OCI-LY7 (cell line): ENCODE measurements at places on chromosomes 3 and 15. TPM values are rescaled to one million over a fixed set of nuclear protein-coding genes. Genes with fewer than 3 reads are reported as not detected.
A peak's percentile ranks its signal among the peaks of the same experiment; 100 is the strongest.

GRCh38 chr15:64426845-64427465, 33.4 kb upstream of the ZNF609 start:
- peak; percentile 32 for DNase-seq

- no peak for DNase-seq
Observed at GRCh38 chr3:37668818-37669610, 192.7 kb upstream of the CTDSPL start.

DNA sequence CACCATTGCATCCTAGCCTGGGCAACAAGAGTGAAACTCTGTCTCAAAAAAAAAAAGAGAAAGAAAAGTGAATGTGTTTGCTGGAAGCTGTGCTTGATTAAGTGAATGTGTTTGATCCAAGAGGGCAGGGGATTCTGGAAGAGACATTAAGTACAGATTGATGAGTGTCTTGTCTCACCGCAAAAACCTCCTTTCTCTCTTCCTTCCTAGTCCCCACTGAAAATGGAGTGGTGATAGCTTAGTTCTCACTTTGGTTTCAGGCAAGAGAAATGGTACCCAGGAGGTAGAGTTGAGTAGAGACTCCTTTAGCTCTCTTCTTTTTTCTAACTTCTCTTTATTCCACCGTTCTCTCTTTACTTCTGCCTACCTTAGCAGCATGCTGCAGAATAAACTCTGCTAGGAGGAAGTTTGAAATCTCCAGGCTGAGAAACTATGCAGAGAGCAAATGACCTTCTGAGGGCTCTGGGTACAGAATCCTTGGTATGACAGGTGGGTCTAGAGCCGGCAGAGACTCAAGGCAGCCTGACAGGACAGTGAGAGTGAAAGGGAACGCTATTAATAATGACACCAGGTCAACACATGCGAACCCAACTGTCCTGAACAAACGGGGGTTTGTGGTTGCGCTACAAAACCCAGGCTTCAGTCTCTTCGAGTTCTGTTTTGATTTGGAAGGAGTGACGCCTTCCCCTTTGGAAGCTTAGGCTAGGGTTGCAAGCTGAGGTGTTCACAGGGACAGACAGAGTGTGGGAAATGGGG, 74.9 kb downstream of the SMAD3 start:
- DNase-seq = no peak

DNA sequence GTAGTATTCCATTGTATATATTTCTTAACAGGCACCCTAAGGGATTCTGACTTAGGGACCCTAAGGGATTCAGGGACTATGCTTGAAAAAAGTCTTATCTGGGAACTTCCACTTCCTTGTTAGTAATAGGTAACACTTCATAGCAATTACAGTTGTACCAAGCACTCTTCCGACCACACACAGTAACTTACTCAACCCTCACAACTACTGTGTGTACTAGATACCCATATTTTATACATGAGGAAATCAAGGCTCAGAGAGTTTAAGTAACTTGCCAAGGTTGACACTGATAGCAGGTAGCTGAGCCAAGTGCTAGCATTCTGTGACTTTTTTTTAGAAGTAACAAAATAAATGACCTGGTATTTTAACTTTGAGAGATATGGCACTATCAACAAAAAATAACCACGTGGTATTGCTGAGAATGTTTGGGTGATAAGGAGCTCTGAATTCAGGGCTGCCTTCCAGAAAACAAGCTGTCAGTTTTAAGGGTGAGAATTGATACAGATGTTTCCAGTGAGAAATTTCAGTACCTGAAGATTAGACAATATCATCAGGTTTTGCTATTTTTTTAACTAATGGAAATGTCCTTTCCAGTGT, 210.3 kb upstream of the SUCLG2 start:
- DNase-seq = no peak

- no peak for DNase-seq
Observed at GRCh38 chr15:82715003-82715402, 5.3 kb upstream of the AP3B2 start.

DNA sequence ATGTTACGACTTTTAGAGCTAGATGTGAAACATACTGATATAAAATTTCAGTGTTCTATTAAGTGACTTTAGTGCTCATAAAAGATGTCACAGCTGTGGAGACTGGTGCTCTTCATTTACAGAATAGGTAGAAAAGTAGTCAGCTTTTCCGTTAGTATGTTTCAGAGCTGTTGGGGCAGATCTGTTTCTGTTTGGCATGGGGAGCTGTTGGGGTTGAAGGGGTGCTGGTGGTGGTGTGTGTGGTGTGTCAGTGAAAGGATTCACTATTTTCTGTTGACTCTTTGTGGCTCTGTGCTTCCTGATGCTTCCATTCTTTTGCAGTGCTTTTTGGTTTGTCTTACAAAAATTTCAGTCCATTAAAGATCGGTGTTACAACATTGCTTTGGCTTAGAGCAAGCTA, 3.2 kb downstream of the UBE2E2 start:
- DNase-seq = peak; percentile 18

DNA sequence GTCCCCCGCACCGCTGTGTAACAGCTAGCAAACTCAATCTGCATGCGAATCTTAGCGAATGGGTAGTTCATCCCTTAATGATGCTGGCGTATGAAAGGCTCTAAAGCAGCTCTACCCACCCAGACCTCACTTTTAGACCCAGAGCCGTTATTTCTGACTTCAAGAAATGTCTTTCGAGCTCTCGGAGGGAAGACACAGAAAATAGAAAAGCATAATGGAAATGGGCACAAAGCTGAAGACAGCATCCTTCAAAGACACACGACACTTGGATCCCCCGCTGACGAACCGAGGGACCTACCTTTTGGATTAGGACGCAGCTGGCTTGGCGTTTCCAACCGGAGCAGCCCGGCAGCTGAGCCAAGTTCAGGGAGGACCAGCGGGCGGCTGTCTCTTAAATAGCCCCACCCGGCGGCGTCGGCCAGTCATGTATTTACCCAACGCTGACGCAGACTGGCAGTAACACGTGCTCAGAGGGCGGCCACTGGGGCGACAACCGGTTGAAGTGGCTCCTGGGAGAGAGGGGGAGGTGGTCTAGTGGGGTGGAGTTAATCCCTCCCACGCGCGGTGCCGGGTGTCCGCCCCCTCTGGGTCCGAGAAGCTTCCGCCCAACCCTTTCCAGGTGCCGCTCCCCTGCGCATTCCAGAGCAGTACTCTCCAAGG, 1.5 kb downstream of the CCK start:
- no peak for DNase-seq

DNA sequence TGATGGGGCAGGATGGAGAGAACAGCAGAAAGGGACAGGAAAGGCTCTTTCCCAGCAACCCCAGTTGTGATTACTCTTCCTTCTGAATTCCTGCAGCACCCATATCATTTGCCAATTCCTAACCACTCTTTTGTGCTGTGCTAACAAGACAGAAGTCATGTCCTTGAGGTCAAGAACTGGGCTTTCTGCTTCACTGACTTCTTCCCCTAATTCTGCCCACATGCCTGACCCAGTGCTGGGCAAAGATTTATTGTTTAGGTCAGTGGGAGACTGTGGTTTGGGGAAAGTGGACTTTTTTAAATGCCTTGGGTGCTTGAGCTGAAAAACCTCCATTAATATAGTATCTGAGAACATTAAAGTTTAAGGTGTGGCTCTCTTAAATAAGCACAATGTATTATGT, 4.2 kb upstream of the EFCAB12 start:
- no peak for DNase-seq

- DNase-seq = no peak
Observed at GRCh38 chr3:88986834-88987233, 120.6 kb upstream of the EPHA3 start.

- peak; percentile 47 for DNase-seq
Observed at GRCh38 chr3:67109651-67110204, 111.6 kb downstream of the KBTBD8 start.

- peak; percentile 9 for DNase-seq
Observed at GRCh38 chr15:99476413-99477222, 89.2 kb upstream of the MEF2A start.

GRCh38 chr3:108183181-108183580, 39.0 kb downstream of the IFT57 start:
- no peak for DNase-seq

DNA sequence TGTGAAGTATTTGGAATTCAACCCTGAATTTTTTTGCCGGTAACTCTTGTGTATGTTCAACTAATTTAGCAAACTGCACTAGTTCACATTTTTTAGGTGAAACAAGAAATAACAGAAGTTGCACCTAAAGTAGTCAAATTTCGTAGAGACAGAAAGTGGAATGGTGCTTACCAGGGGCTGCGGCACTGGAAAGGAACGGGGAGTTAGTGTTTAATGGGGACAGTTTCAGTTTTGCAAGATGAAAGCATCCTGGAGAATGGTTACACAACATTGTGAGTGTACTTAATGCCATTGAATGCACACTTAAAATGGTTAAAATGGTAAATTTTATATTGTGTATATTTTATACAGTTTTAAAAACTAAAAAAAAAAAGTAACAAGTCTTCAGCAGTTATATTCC, 27.4 kb downstream of the PPARG start:
- no peak for DNase-seq

DNA sequence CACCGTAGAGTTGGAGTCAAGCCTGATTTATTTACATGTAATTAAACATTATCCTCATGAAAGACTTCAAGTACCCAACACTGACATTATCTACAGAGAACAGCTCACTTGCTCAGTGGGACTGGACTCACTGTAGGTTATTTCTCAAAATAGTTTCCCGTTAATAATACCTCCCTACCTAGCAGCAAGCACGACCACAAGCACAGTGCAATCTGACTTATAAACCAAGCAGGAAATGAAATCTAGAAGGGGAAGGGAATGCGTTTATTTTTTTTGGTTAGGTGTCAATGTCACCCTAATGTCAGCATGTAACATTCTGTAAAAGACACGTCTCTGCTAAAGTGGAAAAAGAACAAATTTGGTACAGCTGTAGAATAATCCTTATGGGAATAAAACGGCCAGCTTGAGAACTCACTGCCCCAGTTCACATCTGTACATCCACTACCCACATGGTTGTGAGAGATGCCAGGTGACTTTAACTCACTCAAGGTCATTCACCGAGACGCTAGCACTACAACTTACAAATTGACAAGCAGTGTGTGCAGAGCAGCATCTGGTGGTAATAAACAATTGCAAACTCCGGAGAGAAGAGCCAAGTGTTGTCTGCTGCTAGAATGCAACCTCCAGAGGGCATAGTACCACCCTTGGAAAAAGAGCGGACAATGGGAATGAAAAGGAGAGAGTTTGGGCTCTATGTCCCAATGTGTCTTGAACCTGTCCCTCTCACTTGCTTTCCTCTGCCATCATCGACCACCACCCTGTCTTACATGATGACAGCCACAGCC, 242.5 kb downstream of the CADPS start:
- DNase-seq = no peak

DNA sequence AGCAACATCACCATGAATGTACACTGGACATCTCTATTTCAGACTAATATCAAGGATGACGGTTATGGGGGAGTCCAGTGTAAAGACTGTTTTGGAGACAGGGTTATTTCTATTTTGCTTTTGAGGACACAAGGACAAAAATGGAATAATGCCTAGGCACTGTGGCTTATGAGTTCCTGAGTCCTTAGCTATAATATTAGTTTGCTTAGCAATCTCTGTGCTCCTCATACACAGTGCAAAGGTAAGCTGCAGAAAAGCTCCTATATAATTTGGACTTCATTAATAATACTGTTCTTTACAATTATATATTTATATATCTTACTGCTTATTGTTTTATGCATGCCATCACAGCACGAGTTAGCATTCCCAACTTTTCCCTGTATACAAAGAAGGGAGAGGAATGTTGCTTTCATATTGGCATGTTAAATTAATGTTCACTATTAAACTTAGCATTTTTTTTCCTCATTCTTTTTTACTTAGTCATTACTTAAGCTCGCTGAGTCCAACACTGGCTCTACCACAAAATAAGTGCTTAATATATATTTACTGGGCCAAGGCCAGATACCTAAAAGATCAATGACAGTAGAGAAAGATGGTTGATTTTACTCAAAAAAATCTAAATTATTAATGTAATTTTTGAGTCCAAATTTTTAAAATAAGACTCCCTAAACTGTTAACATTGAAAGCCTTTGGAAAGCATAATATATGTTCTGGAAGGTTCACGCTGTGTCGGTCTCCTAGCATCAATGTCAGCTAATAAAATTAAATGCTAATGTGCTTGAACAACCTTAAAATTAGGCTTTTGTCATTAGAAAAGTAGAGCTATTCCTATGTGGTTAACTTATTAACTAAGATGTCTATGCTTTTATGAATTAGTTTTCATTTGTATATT, 13.8 kb downstream of the THBS1 start:
- no peak for DNase-seq

GRCh38 chr15:89389841-89390603, 55.4 kb upstream of the POLG start:
- no peak for DNase-seq

GRCh38 chr15:20358066-20358778, 183.4 kb downstream of the GOLGA6L6 start:
- no peak for DNase-seq

- no peak for DNase-seq
Observed at GRCh38 chr3:121405631-121406030, 140.2 kb downstream of the POLQ start.

DNA sequence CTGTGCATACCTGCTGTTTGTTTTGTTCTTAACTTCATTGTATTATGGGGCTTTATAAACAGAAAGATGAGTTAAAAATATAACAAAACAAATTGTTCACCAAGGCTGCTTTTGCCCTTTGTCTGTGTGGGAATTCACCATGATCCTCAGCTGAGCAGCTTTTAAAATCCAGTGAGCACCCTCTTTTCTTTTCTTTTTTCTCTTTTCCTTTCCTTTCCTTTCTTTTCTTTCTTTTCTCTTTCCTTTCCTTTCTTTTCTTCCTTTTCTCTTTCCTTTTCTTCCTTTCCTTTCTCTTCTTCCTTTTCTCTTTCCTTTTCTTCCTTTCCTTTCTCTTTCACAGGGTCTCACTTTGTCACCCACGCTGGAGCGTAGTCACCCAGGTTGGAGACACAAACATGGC, 38.3 kb downstream of the RAB8B start:
- DNase-seq = no peak

Gene CCR4
- total RNA-seq = not detected in 2 replicates

Gene CP
- total RNA-seq = not detected in 2 replicates

Gene SAMD7
- 0.93 and 0.96 TPM in 2 replicates for total RNA-seq

Gene RETNLB
- not detected in 2 replicates for total RNA-seq

Gene ALDH1L1
- total RNA-seq = not detected in 2 replicates

Gene GABRR3
- not detected in 2 replicates for total RNA-seq

Gene PARP15
- total RNA-seq = 0.70 and 0.81 TPM in 2 replicates

Gene HIGD2B
- total RNA-seq = 0.33 TPM in 1 of 2 replicates, not detected in the other

Gene GNAT1
- total RNA-seq = not detected in 2 replicates

Gene MASP1
- not detected in 2 replicates for total RNA-seq

Gene CSTA
- total RNA-seq = 0.70 TPM in 1 of 2 replicates, not detected in the other

Gene ARL6IP5
- 25.9 and 26.7 TPM in 2 replicates for total RNA-seq

Gene TRIM42
- total RNA-seq = not detected in 2 replicates

Gene KLF15
- total RNA-seq = 26.4 and 35.0 TPM in 2 replicates

Gene GRK7
- total RNA-seq = not detected in 2 replicates

Gene CHRNA3
- total RNA-seq = not detected in 2 replicates

Gene MORC1
- total RNA-seq = not detected in 2 replicates

Gene ACKR2
- total RNA-seq = 2.0 and 2.9 TPM in 2 replicates

Gene MFGE8
- 70.4 and 78.7 TPM in 2 replicates for total RNA-seq
